Pancreas (tissue), 10 donors: ENCODE measurements at places on chromosomes 1 and 21.

- no peak for DNase-seq
Measured at GRCh38 chr1:242579528-242580235, 55.2 kb upstream of the PLD5 start.

DNA sequence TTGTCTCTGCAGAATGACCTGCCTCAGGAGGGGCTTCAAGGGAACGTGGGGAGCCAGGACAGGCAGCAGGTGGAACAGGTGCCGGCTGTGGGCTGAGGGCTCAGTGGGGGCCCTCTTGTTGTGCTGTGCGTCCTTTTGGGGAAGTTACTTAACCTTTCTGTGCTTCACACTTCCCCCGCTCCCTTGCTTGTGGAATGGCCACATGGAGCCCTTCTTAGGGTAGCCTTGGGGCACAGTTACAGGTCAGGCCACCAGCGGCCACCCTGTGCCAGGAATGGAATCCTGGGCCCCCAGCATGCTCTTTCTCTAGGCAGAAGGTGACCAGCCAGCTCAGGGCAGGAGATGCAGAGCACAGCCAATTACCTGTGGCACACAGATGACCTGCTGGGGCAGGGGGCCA is 2.6 kb downstream of the IKBKE start:
- DNase-seq, result no peak

- no peak for DNase-seq
Measured at GRCh38 chr1:92817986-92818764, 13.7 kb upstream of the RPL5 start.

DNA sequence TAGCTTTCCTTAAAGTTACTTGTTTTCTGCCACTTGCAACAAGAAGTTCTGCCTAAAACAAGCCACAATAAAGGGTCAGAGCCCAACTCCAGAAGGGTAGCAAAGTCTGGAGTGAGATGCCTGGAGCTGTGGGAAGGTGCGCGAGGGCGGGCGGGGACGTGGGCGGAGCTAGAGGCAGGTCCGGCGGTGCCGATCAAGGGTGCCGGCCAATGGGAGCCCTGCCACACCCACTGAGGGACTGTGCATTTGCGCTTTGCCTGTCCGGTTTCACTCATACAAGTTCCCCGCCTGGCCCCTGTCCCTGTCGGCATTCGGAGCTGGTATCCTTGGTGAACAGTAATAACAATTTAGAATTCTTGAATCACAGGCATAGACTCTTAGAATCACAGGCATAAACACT is 732.4 kb downstream of the MATN1 start:
- DNase-seq, result no peak

- DNase-seq, result no peak
Measured at GRCh38 chr21:41477641-41478318, 30.2 kb downstream of the TMPRSS2 start.

DNA sequence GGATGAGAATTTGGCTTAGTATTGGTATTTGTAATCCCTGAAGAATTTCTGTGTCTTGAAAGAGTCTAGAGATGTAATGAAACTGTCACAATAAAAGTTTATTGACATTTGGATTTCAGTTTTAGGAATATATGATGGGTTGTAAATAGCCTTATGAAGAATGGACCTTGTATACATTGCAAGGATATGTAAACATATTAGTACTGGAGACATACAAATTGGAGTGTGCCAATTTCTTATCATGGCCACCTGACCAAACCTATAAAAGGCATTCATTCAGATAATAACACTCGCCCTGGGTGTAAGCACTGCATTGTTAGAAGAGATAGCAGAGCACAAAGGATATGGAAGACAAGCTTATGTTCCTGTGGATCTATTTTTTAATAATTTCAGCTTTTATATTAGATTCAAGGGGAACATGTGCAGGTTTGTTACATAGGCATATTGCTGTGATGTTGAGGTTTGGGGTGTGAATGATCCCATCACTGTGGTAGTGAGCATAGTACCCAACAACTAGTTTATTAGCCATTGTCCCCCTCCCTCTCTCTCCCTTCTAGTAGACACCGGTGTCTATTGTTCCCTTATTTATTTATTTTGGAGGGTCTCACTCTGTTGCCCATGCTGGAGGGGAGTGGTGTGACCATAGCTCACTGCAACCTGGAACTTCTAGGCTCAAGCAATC is 8.6 kb downstream of the S1PR1 start:
- DNase-seq, result no peak

GRCh38 chr1:160428053-160428452 is 27.7 kb downstream of the VANGL2 start:
- no peak for DNase-seq

- no peak for DNase-seq
Measured at GRCh38 chr1:91948097-91948496, 1.1 kb upstream of the BRDT start.

DNA sequence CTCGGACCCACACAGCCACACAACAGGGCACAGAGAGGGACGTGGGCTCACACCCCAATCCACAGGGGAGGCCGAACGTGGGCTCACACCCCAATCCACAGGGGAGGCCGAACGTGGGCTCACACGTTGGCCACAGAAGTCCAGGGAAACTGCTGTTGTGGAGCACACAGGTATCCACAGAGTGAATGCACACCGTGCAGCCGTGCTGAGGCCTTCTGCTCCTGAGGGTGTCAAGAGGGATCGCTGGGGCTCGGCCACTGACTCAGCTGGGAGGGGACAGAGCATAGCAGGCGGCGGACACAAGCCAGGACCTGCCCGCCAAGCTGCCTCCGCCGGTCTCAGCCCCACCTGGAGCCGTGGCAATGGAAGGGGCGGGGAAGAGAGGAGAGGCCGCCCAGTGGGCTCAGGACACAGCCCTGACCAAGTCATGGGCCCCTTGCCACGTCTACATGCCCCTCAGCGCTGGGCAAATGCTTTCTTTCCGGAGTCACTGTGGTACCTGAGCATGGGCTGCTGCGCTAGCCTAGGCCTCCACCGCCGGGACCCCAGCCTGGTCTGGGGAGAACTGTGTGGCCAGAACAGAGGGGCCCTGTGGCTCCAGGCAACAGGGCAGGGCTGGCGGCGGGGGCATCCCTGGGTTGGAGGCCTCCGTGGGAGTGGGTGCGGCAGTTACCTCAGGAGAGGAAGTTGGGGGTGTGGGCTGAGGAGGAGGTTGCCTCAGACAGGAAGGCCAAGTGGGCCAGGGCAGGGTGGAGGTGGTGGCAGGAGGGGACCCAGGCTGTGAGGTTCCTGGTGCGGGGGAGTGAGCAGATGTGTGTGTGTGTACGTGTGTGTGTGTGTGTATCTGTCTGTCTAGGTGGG is 1.2 kb downstream of the SYTL1 start:
- DNase-seq, result peak; percentile 91

- no peak for DNase-seq
Measured at GRCh38 chr1:178330153-178330552, 166.6 kb downstream of the CLEC20A start.

DNA sequence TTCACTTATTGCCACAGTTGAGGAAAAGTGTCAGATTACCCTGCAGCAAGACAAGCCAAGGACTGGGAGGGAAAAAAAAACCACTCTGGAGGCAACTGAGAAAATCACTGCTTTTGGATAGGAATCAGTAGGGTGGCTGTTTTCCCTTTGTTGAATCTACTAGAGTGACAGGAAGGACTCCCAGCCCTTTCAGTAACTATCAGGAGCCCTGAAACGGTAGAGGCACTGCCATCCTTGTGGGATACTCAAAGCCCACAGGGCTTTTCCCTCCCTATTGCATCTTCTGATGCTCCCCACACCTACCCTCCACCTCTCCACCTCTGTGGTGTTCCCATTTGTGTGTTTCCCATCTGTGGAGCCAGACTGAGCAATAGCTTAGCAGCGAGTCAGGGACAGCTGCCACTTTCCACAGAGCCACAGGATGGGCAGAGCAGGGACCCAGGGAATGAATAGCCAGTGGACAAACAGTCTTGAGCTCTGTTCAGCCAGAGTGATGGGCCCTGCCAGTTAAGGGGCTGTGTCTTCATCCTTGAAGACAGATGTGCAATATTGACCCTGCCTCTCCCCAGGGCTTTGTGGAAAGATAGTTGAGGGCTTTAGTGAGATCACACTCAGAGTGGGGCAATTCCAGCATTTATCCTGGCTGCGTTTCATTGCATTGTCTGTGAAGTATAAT is 13.9 kb downstream of the UBIAD1 start:
- no peak for DNase-seq

GRCh38 chr1:92805216-92805615 is 20.3 kb upstream of the EVI5 start:
- DNase-seq, result no peak

DNA sequence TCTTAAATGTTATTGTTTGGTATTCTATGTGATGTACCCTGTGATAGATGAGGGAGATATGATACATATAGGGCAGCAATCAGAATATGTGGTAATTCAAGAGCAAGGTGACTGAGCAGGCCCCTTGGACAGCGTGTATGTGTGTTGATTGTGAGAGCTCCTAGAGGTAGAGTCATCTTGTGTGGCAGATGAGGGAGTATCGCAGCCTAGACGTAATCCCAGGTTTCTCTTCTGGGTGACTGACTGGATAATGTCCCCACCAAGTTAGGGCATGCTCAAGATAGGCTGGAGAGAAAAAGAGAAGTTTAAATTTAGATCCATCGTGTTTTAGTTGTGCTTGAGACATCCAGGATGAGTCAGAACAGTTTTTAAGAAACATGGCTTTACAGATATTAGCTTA is 185.3 kb downstream of the ZP4 start:
- DNase-seq, result no peak

DNA sequence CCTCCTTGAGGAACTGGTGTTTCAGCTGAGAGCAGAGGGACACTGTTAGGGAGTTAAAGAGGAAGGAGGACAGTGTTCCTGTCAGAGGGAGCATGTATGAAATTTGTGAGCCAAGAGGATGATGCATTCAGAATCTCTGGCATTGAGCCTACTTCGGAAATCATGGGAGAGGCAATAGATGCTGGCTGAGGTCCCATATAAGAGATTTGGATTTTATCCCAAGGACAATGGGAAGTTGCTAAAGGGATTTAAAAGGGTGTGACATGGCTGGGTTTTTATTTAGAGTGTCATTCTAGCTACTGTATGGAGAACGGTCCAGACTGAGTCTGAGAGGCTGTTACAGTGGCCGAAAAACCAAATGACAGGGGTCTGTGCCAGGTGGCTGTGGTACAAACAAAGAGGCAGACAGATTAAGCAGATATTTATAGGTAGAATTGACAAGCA is 403.2 kb upstream of the B3GALT2 start:
- no peak for DNase-seq

DNA sequence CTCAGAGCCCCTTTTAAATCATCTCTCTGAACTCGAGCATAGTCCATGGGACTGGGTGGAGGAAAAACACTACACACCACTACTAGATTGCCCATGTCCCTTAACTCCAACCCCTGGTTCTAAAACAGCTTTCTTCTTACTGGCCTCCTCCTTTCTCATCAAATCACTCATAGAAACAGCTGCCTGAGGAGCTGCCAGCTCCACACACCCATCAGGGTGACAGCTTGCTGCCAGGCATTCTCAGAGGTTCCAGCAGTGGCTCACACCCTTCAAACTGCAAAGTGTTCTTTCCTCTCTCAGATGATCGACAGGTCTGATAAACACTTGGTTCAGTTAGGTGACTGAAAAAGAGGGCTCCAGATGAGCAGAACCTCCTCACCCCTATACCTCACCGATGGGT is 543.0 kb upstream of the PLXNA2 start:
- no peak for DNase-seq

DNA sequence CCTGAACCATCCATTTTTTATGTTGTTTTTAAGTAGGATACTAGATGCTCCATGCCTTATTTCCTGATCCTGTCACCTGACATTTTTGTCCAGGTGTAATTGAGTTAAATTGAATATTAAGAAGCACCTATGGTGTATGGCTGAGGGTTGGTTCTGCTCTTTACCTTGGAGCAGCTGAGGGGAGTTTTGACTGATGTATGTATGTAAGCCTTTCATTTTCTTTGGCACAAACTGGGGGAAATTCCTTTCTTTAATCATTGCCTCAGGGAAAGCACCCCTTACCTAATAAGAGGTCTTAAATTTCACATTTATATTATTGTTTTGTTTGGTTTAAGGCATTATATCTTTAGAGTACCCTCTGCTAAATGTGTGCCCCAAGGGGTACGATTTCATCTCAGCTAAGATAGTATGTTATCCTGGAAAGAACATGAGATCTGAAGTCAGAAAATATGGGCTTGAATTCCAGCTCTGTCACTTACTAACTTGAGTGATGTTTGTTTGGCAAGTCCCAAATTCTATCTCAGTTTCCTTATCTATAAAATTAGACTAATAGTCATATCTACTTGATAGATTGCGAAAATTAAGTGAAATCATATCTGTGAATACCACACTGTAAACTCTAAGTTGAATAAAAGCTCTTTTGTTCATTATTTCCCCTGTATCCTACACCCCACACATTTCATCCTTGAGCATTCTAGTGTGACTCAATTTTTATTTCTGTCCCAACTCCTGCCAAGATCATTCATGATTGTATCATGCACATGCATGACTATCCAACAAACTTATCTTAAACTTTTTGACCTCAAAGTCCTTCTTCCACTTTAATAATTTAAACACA is 57.7 kb upstream of the NUF2 start:
- no peak for DNase-seq

GRCh38 chr1:42914092-42914627 is 44.5 kb downstream of the SLC2A1 start:
- DNase-seq, result no peak

- DNase-seq, result no peak
Measured at GRCh38 chr1:11952455-11953109, 18.1 kb downstream of the PLOD1 start.

DNA sequence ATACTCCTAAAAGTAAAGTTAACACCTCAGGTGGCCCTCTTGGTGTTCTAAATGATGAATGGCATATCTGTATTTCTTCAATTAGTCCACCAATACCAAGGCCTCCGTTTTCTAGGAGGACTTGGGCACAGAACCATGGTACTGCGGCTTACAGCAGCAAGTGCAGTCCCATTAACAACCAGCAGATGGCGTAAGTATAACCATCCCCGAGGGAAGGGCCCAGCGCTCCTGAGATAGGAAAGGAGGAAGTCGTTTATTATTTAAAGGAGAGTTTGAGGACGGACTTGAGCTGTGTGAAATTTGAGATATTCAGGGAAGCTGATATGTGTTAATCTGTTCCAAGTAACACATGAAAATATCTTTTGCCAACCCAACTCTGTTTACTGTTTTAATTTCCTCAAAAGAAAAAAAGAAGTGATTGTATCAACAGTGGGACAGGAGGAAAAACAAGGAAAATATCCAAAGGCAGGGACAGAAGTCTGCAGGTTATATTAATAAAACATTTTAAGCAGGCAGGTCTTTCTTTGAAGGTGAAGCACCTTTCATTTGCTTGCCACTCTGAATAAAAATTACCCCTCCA is 37.7 kb upstream of the KCNJ15 start:
- peak; percentile 62 for DNase-seq

GRCh38 chr1:32770221-32770731 is 46.9 kb downstream of the YARS1 start:
- DNase-seq, result no peak
